ENCODE measurements at places on chromosomes 3 and 15.

DNA sequence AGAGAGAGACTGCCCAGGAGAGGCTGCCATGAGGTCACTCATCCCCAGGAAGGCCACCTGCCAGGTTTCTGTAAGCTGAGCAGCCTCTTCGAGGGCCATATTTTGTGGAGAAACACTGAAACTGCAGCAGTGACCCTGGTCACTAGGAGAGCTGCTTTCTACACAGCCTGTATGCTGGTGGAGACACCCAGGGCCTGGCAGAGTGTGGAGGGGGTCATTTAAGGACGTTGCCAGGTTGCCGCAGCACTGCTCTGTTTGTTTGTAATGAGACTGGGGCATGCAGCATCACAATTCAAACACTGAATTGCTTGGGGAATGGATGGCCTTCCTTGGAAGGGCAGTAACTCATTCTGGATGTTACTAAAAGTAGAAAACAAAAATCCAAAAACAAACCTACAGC, 104.9 kb upstream of the TRIM42 start:
- no peak for DNase-seq

DNA sequence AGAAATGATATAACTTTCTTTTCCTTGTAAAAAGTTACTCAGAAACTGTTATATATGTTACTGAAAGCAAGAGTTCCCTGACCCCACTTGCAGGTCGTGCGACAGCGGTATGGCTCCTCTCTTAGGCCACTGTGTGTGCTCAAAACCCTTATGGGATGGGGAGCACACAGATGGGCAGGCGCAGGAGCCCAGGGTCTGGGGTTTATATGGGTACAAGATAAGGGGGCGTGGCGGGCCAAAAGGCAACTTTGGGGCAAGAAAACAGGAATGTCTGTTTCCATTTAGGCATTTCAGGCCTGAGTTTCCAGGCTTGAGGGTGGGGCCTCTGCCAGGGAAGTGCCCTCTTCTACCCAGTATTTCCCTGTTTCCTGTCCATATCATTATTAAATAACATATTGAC, 736.5 kb downstream of the VGLL3 start:
- DNase-seq: no peak

GRCh38 chr3:101149251-101149650, 156.0 kb upstream of the ABI3BP start:
- no peak for DNase-seq

- no peak for DNase-seq
Observed at GRCh38 chr3:24614359-24614758, 119.7 kb upstream of the THRB start.

DNA sequence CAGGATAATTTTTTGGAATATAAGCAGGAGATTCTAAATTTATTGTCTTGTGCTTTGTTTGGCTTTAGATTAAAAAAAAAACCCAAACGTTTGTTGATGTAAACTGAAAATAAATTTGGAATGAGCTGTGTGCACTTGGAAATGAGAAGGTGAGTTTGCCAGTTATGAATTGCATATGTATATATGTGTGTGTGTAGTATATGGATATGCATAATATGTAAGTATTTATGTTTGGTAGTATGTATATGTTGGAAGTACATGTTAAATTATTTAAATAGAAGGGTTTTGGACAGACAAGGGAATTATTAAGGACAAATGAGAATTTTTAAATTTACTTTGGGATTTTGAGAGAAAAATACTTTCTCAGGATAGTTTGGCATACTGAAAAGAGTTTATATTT, 265.8 kb upstream of the CNTN3 start:
- DNase-seq: no peak

DNA sequence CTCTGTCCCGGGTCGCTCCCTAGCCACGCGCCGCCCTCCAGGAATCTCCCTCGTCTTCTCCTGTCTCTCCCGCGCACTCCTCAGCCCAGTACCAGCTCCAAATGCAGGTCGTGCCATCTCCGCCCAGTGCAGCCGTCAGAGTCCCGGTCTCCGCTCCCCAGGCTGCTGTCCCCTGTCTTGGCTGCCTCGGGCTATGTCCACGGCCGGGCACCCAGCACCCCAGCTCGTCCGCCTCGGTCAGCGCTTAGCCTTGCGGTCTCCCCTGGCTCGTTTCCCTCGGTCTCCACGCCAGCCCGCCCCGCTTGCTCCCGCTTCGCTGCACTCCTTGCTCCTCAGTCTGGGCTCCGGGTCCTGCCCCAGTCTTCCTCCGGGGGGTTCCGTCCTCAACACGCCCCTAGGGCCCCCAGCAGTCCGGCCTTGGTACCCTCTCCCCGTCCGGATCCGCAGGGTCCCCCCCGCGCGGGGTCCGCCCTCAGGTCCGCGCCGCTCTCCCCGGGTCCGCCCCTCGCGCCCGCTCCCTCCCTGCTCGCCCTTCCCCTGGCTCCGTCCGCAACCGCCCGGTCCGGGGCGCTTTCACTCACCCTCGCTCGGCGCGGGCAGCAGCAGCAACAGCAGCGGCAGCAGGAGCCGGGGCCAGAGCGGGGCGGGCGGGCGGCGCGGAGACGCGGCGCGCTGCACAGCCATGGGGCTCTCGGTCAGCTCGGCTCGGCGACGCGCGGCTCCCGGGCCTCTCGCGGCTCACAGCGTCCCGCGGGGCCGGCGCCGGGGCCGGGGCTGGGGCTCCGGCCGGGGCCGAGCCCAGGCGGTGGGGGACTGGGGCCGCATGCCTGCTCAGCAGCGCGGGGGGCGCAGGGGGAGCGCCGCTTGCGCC, 462 bp downstream of the IGDCC3 start:
- no peak for DNase-seq

DNA sequence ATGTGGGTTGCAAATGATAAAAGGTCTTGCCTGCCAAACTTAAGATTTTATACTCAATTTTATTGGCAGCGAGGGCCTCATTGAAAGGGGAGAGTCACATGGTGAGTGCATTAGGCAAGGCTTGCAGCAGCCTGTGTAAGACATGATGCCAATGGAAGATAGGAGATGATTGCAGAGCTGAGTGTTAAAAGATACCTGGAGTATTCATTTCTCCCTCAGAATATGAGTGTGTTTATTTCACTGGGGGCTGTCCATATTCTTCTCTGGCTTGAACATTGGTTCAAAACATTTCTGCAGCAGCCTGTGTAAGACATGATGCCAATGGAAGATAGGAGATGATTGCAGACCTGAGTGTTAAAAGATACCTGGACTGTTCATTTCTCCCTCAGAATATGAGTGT, 165.2 kb upstream of the NUDT16 start:
- no peak for DNase-seq

All from cortex of kidney (tissue), 1 donor.